RWPE1 (cell line): ENCODE measurements at places on chromosomes 12 and 14.

- DNase-seq = no peak
Measured at GRCh38 chr14:21298358-21298757, 18.5 kb downstream of the RPGRIP1 start.

DNA sequence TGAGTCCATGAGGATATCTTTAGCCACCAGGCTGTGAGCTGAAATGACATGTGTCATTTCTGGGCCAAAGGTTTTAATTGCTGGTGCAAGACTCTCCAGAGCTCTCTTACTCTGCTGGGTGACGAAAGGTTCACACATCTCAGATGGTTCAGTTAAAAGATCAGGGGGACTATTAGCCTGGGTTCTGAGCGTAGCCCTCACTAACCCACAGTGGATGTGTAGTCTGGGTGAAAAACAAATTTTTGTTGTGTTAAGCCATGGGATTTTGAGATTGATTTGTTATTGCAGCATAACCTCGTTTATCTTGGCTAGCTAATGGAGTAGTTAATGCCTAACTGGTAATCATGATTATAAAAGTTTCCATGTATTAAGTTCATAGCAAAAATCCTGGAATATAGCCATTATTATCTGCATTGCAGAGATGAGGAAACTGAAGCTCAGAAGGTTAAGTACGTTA is 251.5 kb downstream of the RMST start:
- DNase-seq = no peak

DNA sequence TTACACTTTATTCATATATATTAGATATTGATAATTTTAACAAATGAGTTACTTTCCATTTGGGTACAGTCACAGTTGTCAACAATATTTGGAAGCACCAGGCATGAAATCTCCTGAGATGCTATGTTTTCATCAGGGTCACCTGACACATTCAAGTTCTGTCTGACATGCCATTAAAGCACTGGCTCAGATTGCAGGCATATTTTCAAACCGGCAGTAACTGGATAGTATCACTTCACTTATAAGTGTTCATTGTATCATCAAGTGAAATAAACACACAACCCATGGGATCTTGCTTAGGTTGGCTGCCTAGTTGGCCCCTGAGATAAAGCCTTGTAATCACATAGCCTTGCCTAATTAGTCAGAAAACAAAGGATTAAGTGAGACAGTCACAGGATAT is 4.8 kb downstream of the IFNG start:
- no peak for DNase-seq

GRCh38 chr12:131946757-131947156 is 3.0 kb upstream of the EP400 start:
- no peak for DNase-seq

DNA sequence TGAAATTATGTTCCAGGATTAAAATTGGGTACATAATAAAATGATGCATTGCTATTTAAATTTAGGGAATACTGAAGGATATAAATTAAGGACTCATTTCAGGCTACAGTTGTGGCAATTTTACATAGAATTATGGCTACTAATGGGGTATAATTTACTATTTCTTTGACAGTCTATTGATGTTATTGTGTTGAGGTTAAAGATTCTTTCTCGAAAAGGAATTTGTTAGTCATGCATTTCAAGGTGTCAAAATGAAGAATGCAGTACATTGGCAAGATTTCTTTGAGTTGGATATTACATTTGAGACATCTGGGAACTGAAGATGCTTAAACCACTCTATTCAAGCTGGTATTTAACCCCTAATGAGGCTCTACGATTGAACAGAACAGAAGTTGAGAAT is 28.3 kb downstream of the SLC5A8 start:
- no peak for DNase-seq

DNA sequence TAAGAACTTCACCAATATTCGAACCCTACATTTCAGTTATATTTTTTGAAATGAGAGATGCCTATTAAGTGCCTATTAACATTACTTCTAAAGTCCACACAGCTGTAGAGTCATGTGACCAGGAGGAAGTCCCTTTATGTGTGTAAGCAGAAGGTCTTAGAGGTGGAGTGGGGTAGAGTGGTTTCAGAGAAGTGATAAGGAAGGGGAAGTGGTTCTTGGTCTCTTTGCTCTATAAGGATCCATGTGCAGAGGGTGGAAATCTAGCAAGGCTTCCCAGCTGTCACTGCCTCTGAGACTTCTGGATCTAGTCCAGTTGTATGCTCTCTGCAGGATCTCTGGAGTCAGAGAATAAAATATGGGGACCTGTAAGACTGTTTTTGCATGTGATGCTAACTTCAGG is 673.9 kb downstream of the FLRT2 start:
- DNase-seq = no peak

GRCh38 chr14:62661818-62662217 is 383.4 kb downstream of the KCNH5 start:
- no peak for DNase-seq

GRCh38 chr12:83172866-83173649 is 486.4 kb downstream of the TMTC2 start:
- no peak for DNase-seq

DNA sequence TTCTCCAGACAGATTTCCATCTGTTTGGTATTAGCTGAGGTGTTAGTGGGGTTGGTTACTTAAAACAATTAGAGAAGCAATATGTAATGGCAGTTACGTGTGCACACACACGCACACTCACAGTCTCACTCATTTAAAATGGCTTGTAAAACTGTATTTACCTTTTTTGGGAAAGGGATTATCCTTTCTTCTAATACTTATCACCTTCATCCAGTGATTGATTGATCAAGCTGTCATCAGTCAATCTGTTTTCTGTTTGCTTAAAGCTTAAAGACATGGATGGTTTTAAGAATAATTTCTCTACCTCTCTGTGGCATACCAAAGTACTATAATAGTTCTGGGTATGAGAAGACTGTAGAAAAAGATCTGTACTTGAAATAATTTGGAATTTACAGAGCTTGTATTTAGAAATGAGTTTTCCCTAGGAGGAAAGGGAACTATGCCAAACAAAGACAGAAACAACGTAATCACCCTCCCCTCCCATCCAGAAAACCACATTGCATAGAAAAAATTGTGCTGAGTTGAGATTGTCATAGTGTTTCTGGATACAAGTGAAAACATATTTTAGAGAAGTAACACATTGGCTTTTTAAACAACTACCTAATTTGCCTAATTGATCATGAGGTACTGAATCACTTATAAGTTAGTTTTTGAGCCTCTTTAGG is 455.8 kb downstream of the PCNX1 start:
- no peak for DNase-seq

- no peak for DNase-seq
Measured at GRCh38 chr12:57320639-57321038, 69.7 kb upstream of the STAC3 start.

DNA sequence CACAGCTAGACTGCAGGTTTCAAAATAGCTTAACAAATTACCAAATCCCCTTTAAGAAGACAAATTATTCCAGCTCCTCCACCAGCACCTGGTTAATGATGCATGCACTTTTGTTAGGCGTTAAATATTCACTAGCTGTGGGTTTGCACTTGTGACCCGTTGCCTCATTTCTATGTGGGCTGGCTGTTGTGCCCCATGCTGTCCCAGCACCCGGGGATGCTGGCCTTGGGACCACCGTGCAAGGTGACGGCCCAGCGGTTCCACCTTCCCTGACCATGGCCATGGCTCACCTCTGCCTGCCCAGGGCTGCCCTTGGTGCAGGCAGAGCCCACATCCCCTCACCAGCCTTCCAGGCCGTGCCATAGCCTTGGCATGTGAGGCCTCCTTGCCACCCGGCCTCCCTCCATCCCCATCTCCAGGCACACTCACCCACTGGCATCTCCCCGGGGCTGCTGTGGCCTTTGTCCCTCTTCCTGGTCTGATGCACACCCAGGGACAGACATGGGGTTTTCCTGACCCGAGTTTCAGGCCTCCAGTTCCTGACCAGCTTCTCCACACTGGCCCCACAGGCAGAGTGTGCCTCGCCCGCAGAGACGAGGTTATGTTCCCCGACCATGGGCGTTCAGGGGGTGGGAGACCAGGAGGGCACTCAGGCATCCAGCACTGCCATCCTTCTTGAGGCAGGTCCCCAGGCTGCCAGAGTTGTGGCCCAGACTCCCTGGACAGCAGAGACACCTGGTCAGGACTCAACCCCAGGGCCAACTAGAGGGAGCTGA is 20.3 kb upstream of the C14orf180 start:
- no peak for DNase-seq

- DNase-seq = no peak
Measured at GRCh38 chr12:63909746-63910145, 65.2 kb downstream of the SRGAP1 start.

- no peak for DNase-seq
Measured at GRCh38 chr12:108564724-108565123, 2.3 kb downstream of the ISCU start.

GRCh38 chr12:45757172-45757571 is 27.7 kb downstream of the ARID2 start:
- no peak for DNase-seq

DNA sequence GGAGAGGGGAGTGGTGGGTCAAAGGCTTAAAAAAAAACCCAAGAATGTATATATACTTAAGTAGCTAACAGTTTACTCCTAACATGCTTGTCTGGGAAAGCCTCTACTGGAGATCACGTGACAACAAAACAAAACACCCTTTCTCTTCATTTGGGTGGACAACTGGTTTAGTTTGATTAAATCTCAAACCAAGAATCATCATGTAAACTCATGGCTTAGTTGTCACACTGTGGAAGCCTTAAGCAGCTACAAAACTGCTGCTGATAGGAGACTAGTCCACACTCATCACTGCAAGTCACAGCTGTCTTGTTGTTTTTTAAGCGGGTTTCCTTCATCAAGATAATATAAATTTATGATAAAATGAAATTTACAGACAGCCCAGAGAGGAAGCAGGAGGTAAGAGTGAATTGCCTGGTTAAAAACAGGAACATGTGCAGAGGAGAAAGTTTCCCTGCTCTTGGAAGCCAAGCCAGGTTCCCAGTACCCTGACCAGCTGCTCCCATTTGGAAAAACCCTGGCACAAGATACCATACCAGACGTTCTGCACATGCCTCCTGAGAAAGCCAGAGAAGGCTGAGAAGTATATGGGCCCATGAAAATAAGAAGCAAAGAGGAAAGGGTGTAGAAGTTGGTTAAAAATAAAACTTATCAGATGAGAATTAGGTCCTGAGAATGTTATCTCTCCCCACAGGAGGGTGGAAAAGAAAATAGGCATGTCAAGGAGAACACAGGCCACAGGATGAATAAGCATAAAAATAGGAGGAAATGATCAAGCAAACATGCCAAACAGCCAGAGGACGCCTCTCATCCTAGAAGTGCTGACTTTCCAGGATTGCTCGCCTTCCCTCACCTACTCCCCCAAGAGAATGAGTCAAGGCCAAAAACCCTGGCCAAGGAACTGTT is 34.0 kb downstream of the EGLN3 start:
- DNase-seq = peak; percentile 12

DNA sequence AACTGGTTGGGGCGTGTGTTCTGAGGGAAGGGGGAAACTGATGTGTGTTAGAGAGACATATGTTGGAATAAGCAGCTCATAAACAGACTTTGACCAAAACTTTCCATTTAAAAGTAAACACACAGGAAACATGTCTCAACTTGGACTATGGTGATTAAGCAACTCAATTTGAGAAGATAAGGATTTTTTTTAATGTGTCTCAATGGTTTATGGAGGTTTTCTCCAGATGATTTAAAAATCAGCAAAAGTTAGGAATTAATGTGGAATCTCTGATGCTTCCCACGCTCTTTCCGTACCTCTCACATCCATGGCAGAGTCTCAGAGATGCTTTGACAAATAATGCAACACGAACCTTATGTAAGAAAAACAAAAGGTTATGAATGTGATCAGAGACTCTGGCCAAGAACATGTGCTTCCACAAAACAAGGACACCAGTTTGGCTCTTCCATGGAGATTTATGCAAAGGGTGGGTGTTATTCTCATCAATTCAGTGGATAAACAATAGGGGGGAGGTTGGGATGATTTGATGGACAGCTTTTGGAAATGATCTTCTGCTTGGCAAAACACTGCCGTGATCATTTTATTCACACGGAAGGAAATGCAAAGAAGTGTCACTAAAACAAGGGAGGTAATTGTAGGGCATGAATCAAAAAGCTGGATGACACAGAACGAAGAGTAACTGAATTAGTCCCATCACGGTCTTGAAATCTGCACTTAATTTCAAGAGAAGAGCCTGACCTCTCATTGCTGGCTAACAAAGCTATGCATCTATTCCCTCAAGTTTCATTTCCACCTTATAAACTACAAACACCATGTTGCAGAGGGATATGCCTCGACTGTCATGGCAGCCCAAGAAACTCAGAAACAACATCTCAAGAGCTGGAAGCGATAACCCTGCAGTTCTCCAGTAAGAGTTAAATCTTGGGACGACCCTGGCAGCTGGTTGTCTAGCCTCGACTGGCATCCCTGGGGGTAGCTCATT is 76.5 kb downstream of the FOXN3 start:
- peak; percentile 29 for DNase-seq
